ENCODE measurements at places on chromosomes 7 and 10.

GRCh38 chr7:120407010-120407409 lies 134.0 kb downstream of the KCND2 start:
- DNase-seq: no peak

DNA sequence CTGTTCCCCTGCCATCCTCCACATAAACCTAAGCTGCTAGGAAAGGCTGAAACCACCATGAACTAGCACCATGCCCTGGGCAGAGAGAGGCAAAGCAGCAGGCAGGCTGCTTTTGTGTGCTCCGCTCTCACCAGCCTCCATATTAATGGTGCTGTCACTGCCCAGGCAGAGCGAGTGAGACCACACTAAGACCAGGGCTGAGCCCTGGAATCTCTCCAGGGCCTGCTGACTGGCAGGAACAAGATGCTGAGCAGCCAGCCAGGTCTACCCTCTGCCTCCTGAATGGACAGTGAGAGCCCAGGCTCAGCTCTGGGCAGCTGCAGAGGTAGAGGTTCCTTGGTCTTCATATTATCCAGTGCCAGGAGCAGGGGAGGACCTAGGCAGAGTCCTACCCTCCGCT lies 1.6 kb upstream of the CRHR2 start:
- DNase-seq: no peak

DNA sequence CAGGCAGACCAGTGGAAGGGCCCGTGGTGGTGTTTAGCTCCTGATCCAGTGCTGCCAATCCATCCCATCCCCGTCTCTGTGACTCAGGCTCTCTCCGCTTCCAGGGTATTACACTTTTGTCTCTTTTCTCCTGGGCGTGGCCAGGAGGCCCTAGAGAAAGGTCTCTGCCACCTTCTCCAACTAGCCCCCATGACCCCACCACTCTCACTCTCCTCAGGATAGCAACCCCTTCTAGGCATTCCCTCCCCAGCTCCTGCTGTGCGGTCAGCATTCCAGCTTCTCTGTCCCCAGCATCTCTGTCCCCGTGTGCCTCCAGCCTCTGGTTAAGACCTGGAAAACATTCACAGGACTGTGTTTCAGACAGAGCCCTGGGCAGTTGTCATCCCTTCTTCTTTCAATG lies 36.2 kb upstream of the R3HCC1L start:
- no peak for DNase-seq

GRCh38 chr7:20302891-20303290 lies 27.8 kb upstream of the ITGB8 start:
- DNase-seq: no peak

DNA sequence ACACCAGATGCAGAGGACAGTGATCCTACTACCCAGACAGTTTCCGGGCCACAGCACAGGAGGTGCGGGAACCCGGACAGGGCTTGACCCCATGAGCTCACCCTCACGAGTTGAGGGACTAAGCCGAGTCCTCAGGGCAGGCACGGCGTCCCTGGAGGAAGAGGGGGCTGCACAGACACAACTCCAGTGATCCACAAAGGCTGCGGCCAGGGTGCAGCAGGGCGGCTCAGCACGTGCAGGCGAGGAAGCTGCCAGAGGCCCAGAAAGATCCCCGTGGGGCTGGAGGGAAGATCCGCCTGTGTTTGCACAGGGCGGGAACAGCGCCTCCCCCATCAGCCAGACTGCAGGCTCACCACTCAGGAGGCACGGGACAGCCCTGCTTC lies 45.9 kb upstream of the TMEM72 start:
- no peak for DNase-seq

- DNase-seq: no peak
These were observed 4.5 kb downstream of the ZKSCAN1 start for GRCh38 chr7:100019908-100020307.

DNA sequence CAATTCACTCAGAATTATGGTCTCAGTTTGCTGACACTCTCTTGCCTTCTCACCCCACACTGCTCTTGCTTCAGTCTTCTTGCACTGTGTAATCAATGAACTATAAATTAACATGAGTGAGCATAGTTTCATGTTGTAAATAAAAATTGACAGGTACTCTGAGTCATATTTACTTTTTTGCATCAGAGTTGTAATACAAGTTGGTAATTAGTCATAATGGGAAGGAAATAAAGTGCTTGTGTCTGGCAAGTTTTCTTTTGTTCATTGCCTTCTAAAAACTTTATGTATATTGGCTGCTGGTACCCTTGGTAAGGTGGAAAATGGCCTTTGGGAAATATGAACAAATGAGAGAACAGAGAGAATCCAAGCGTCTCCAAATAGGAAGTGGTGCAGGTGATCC lies 169.3 kb upstream of the MAGI2 start:
- DNase-seq: no peak

- DNase-seq: no peak
These were observed 392.2 kb downstream of the ACTR3B start for GRCh38 chr7:153151766-153152165.

DNA sequence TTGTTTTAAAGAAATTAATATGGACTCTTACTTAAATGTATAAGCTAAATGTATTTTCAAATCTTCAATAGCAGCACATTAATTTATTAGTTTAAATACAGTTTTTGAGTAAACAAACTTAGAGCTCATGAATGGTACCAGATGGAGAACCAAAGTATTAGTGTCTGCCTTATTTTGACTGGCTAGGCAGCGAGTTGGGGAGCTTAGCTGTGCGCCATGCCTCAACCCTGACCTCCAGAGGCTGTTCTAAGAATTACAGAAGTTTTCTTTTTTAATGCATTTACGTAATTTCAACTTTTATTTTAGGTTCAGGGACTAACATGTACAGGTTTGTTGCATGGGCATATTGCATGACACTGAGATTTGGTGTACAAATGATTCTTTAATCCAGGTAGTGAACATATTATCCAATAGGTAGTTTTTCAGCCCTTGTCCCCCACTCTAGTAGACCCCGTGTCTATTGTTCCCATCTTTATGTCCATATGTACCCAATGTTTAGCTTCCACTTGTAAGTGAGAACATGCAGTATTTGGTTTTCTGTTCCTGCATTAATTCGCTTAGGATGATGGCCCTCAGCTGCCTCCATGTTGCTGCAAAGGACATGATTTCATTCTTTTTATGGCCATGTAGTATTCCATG lies 166.8 kb downstream of the IQUB start:
- DNase-seq: no peak

DNA sequence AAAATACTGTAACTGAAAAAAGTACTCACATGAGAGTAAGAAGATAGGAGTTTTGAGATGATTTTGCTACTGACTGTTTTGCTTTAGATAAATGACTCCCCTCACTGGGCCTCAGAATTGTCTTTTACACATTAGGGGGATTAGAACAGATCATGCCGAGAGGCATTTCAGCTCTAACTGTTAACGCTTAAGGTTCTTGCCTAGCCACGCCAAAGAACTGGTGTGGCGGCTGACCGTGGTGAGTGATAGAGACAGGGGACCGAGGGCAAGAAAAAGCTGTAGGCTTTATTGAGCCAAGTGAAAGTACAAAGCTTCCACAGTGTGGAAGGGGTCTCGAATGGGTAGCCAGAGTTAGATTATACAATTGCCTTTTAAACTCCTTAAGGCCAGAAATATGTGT lies 368.5 kb upstream of the MYO3A start:
- DNase-seq: no peak

GRCh38 chr7:28617308-28617880 lies 205.1 kb downstream of the CREB5 start:
- no peak for DNase-seq

- no peak for DNase-seq
These were observed 112.3 kb upstream of the SMIM30 start for GRCh38 chr7:113230691-113231090.

- no peak for DNase-seq
These were observed 622.2 kb downstream of the POM121L12 start for GRCh38 chr7:53657586-53657985.

DNA sequence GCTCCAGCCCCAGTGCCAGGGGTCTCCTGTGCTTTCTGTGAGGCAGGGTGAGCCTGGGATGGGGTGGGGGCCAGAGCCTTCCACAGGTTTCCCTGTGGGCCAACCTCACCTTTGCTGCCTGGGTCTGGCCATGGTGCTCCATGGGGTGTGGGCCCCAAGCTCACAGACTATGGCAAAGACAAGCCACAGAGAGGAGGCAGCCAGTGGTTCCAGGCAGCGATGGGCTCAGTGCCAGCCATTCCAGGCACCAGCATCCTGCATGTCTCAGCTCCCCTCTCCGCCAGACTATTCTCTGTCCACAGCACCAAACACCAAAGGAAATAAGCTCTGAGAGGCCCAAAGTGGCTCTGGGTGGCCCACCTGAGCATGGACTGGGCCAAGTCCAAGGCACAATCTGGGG lies 133.5 kb downstream of the PTPN20 start:
- no peak for DNase-seq

- DNase-seq: no peak
These were observed 318.0 kb upstream of the POT1 start for GRCh38 chr7:125247514-125248098.

- no peak for DNase-seq
These were observed 44.3 kb upstream of the ZC3HAV1 start for GRCh38 chr7:139153832-139154231.

- no peak for DNase-seq
These were observed 15.2 kb downstream of the SND1 start for GRCh38 chr7:127667017-127667670.

- no peak for DNase-seq
These were observed 86.1 kb downstream of the CUX1 start for GRCh38 chr7:101903515-101903868.

- DNase-seq: no peak
These were observed 140.4 kb downstream of the NRBF2 start for GRCh38 chr10:63273577-63273976.

GRCh38 chr10:128660726-128661125 lies 534.5 kb upstream of the MKI67 start:
- DNase-seq: no peak

DNA sequence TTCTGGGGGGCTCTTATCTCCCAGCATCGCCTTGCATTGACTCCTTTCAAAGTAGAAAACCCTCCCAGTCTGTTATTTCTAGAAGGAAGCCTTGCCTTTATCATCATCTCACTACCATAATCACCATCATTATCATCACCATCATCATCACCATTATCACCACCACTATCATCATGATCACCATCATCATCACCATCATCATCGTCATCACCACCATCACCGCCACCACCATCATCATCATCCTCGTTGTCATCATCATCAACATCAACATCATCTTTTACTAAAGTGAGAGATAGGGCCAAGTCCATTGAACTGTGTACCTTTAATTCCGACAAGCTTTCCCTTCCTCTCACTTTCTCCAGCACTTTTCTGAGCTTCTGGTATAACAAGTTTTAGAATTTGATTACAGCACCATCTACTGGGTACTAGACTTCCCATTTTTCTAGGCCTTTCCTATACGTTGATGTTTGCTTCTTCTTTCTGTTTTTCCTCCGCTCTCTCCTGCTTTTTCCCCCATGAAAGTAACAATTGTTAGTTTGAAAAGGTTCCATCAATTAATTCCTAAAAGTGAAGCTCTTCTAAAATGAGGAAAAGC lies 226.4 kb downstream of the BUB3 start:
- no peak for DNase-seq

DNA sequence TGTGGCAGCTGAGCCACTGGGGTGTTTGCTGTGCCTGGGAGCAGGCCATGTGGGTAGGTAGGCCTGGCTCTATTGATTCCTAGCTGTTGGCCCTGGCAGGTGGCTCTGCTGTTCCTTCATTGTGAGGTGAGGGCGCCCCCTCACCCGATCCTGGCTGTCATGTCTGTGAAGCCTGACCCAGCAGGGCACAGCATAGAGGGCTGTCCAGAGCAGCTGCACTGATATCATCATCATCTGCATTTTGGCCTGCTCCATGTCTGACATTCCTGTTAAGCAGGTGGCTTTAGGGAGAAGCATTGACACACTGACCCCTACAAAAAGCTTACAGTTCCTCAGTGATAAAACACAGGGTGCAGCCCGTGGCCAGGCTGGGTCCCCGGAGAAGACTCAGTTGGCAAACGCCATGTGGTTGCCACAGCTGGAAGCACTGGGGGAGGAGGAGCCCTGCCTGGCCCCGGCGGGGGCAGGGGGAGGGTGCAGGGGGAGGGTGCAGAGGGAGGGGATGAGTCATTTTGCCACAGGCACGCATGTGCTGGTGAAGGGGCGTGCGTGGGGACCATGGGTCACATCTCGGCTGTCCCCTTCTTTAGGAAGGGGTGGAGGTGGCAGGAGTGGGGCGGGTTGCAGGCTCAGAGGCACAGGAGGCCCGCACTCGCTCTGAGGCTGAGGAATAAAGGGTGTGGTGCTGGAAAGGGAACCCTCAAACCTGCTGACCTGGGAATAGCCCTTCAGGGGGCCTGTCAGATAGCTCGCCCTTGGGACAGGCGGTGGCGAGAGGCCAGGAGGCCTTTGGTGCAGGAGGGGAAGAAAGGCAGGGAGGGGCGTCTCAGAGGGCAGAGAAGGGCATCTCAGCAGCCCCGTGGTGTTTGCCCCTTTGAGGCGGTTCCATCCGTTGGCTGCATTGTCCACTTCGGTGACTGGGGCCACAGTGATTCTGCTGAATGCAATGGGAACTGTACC lies 31.6 kb downstream of the IKZF1 start:
- DNase-seq: peak; percentile 82

DNA sequence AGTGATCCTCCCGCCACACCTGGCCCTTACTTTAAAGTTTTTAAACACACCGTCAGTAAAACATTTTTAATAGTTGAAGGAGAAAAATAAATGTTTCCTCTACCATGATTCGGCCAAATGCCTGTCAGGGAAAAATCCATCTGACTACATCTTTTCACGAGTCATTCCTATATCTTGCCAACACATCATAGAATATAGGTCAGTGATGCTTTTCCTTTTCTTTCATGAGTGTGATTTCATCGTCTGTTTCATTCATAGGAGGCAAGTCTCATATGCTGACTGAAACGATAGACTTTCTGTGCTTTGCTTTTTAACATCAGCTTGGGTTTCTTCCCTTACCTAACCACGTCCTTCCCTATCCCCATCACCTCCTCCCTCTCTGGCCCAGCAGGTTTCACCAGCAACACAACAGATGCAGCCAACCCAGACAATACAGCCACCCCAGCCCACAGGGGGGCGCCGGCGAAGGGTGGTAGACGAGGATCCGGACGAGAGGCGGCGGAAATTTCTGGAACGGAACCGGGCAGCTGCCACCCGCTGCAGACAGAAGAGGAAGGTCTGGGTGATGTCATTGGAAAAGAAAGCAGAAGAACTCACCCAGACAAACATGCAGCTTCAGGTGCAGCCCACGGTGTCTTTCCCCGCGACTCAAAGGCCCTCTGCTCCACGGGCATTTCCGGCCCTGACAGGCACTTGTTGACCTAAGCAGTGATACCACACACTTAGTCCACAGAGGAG lies 149.2 kb downstream of the TRIL start:
- DNase-seq: no peak

- no peak for DNase-seq
These were observed 123.7 kb downstream of the IMMP2L start for GRCh38 chr7:111438369-111439289.

- DNase-seq: no peak
These were observed 8.1 kb downstream of the ADCY1 start for GRCh38 chr7:45582136-45582749.

GRCh38 chr7:46707973-46708372 lies 786.9 kb upstream of the IGFBP3 start:
- no peak for DNase-seq

GRCh38 chr10:78981970-78982281 lies 86.8 kb upstream of the ZMIZ1 start:
- no peak for DNase-seq

Measured in CD4-positive, alpha-beta T cell (primary cell).